Activated T-helper 1 cell treated with anti-CD3 and anti-CD28 coated beads, Interleukin-2, amount 50 U/mL, for 16 hours (primary cell): ENCODE measurements at places on chromosomes 5 and 9.

DNA sequence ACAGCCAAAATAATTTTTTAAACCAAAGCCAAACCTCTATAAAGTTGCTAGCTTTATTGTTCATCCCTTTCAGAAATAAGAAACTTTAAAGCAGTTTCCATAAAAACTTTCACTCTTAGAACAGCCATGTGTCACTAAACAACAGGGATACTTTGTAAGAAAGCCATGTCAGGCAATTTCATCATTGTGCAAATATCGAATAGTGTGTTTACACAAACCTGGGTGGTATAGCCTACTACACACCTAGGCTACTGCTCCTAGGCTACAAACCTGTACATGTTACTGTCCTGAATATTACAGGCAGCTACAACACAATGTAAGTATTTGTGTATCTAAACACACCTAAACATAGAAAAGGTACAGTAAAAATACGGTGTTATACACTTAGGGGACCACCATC is 59.9 kb downstream of the TLE1 start:
- no peak for DNase-seq

- DNase-seq = no peak
Measured at GRCh38 chr9:134765785-134766184, 114.8 kb upstream of the FCN2 start.

DNA sequence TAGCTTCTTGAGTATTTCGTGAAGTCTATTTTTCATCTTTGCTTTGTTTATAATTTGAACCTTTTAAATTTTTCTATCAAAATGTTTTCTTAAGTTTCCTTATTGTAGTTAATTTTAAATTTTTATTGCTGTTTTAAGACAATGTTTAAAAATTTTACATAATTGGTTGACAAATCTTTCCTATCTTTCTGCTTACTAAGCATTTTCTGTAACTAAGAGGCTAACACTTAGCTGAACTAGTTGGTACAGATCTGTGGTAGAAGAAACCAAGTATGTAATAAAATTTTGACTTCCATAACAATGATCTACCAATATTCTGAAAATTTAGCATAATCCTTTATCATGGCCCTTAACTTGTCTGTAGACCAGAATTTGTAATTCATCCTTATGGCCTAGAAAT is 32.3 kb upstream of the TNPO1 start:
- DNase-seq = no peak

- DNase-seq = no peak
Measured at GRCh38 chr5:15499528-15500324, at the start of gene FBXL7. Gene FBXL7, plus strand, starts transcription at chr5:15500180.

GRCh38 chr9:114746591-114747346 is 59.1 kb downstream of the TNFSF15 start:
- no peak for DNase-seq

DNA sequence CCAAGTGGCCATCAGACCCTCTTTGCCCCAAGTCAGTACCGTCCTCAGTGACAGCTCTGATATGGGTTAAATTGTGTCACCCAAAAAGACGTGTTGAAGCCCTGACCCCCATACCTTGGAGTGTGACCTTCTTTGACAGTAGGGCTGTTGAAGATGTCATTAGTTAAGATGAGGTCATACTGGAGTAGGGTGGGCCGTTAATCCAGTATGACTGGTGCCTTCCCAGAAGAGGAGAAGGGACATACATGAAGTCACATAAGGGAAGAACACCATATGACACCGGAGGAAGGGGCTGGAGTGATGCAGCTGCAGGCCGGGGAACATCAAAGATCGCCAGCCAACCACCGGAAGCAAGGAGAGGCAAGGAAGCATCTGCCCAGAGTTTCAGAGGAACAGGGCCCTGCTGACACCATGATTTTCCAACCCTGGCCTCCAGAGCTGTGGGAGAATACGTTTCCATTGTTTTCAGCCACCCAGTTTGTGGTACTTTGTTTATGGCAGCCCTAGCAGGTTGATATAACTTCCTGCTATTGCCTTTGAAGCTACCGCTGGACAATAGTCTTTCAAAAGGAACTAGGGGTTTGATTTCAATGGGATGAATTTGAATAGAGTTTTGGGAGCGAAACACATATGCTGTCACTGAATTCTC is 36.4 kb upstream of the CPEB4 start:
- no peak for DNase-seq

DNA sequence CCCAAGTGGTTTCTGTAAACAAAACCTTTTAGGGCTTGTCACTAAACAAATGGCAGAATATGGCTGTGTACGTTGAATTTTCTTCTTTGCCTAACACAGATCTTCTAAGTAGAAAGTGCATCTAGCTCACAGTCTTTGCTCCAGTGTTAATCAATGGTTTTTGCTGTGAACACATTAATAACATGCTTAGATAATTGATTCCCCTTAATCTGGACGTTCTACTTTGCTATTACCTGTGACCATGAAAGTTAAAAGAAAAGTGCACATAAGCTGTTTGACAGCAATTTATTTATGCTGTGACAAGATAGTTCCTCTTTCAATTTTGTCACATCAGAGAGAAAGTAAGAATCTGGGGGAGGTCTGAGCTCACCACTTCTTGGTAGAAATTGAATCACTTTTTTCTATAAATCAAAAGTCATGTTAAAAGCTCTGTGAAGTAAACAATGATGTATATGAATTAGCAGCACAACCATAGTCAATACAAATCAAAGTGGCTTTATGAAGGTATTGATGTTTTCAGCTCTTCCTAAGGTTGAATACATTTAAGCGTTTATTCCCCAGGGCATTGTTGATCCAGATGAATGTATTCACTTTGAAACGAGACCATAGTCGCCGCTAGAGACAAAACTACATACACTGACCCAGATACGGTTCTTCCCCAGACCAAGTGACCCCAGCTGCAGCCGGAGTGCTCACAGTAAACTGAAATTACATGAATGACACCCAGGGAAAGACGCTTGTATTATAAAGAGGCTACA is 174.6 kb upstream of the ZNF608 start:
- no peak for DNase-seq

DNA sequence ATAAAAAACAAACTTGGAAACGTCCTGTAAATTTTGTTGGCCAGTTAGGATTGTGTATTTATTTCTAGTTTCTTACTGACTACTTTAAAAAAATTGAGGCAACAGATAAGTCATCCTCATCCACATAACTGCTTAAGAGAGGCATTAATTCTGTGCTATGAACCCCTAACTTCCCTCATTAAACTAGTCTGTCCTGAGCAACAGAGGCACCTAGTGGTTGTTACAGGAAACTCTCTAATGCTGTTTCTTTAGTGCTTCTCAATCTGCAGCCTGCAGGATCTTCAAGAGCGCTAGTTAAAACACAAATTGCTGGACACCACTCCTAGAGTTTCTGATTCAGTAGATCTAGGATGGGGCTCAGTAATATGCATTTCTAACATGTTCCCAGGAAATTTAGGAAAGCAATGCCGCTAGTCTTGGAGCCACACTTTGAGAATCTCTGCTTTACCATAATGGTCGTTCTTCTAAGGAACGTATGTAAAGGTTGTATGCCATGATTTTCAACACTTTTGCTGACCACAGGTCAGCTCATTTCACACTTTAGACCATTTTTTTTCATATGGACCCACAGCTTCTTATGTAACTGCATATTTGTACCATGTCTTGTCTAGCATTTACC is 410.1 kb upstream of the SMARCA2 start:
- DNase-seq = no peak

DNA sequence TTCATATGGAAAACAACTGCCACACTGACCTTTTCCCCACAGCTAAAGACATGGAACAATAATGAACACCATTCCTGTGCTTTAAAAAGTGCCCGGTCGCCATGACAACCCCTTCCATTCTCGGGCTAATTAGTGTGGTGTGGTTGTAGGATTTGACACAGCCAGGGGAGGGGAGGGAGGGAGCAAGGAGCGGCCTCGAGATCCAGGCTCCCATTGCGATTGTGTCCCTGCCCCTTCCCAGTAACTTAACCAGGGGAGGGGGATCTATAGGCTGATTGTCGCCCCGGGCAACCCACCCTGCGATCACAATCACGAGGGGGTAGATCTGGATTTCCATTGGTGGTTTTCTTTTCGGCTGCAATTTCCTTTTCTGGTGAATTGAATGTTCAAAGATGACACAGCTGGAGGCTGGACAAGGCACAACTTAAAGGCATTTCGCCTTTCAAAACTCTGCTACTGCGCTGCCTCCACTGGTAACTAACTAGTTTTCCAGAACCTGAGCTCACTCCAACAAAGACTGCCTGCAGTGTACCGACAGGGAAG is 96.7 kb upstream of the RETREG1 start:
- DNase-seq = no peak

DNA sequence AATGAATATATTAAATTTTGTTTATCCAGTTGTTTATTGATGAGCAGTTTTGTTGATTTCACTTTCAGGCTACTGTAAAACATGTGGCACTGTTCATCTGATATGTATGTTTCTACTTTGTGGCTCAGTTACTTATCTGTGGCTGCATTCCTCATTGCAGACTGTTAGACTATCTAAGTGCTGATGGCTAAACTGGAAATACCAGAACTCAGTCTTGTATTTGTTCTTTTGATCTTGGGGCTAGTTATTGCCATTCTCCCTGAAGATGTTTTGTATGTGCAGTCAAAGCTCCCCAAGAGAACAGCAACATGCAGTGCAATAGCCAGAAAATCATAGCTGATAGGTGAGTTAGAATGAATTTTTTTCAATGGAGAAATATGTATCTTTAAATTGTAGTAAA is 162.2 kb downstream of the GADD45G start:
- no peak for DNase-seq

DNA sequence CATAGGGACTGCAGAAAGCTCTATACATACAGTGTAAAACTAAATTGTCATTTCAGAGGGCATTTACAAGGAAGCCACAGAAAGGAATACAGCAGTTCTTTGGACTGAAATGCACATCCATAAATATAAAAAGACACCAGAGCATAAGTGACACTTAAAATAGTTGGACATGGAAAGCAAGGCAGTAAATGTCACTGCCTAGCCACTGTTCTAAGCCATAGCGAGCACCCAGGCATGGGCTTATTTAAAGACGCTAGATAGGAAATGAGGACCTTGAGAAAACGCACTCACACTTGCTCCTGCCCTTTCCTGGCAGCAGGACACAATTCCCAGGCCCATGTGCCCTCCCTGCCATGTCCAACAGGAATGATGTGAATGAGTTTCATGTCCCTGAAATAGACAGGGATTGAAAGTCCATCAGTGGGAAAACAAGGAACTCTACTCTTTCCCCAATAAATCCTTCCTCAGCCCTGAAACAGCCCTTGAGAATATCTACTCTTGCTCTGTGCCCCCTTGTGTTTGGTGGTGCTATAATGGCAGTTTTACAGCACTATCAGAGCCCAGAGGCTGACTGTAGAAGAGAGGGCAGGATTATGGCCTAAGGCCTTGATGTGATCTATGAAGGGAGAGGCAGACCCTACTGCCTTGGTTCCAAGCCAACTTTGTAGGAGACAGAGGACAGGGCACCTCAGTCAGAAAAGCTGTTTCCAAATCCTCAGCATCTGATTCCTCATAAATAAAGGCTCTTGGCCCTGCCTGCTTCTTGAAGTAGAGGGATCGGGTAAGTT is 182.9 kb downstream of the SAXO1 start:
- DNase-seq = no peak

GRCh38 chr9:2109069-2109650 is 94.0 kb downstream of the SMARCA2 start:
- no peak for DNase-seq

DNA sequence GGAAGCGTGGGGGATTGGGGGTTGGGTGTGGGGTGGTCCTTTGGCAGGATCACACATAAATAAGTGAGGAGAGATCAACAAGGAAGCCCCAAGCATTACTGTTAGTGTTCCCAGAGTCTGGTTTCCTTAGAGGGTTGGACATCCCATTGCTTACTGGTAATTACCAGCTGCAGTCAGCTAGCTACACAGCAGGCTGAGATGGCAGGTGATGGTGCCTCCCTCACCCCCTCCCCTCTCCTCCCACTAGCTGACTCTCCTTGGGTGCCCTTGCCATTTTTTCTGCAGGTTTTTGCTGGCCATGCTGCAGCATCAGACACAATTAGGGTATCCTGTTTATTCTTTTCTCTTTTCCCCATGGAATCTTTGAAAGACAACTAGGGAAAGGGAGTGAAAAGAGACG is 107.5 kb upstream of the TLR4 start:
- no peak for DNase-seq

DNA sequence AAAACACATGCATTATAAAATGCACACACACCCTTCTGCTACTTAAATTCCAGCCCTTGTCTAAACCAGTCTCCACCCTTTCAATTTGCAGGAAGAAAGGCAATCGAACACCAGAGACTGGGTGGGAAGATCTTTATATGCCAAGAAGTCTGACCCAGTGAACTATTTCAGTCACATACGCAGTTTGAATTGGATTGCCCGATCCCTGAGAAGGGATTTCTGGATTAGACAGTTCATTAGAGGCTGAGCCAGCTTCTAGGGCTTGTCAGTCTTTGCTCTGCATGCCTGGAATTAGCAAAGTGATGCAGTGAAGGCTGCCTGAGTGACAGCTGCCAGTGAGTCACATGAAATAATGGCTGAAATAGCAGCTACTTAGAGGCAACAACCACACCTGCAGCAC is 159.9 kb downstream of the PPP2R2B start:
- no peak for DNase-seq

GRCh38 chr9:70553707-70554673 is 139.5 kb upstream of the KLF9 start:
- no peak for DNase-seq

DNA sequence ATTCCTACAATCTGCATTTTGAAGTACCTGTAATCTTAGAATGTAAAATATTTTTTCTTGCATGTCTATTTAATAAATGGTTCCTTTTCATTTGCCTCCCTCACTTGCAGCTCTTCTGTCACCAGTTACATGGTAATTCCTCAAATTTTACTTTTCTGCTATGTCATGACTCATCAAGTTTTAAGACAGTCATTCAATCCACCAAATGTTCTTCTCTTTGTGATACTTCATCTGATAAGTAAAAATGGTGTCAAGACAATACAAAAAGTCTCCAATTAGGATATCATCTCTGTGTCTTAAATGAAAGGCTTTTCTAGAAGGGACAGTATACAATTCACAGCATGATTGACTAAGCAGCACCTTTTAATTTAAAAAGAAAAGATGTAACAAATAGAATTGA is 104.9 kb upstream of the FTMT start:
- no peak for DNase-seq

GRCh38 chr9:36870960-36871359 is 163.1 kb downstream of the PAX5 start:
- DNase-seq = no peak

- DNase-seq = no peak
Measured at GRCh38 chr5:67897431-67897830, 318.1 kb upstream of the PIK3R1 start.

DNA sequence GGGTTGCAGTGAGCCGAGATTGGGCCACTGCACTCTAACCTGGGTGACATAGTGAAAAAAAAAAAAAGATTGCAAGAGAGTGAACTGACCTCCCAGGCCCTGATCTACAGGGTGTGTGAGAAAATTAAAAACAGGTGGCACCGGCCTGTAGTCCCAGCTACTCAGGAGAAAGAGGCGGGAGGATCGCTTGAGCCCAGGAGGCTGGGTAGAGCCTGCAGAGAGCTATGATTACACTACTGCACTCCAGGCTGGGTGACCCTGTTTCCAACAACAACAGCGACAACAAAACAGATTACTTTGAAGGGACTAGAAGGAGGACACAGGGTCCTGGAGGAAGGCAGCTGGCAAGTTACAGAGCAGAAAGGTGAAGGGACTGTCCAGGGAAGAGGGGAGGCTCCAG is 42.2 kb upstream of the FABP6 start:
- DNase-seq = no peak

GRCh38 chr9:93968451-93969327 is 13.5 kb upstream of the BARX1 start:
- no peak for DNase-seq

GRCh38 chr9:16303506-16303905 is 567.0 kb downstream of the BNC2 start:
- DNase-seq = no peak
